ENCODE measurements at places on chromosomes 4 and X.

GRCh38 chr4:148787831-148788477, 345.7 kb upstream of the NR3C2 start:
- no peak for DNase-seq

DNA sequence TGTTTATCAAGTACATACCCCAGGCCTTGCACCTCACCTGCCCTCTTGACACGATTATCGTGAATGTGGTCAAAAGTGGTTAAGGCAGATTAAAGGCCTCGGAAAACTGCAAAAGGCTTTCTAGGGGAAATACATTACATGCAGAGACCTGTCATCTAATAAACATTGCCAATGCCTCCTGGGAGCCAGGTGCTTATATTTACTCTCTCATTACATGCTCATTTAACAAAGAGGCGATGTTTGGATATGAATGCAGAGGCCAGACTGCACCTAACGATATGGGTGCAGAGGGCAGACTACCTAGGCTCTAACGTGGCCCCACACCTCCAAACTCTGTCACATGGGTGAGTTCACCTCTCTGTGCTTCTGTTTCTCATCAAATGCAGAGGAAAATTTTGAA, 14.5 kb downstream of the CRMP1 start:
- DNase-seq: no peak

- no peak for DNase-seq
Measured at GRCh38 chr4:73836373-73837279, at the start of gene CXCL6. Gene CXCL6 (plus strand): TSS chr4:73836678. CDS start chr4:73836751, 73 bp downstream.

- DNase-seq: no peak
Measured at GRCh38 chrX:103932133-103932532, 30.3 kb upstream of the TMSB15B start.

GRCh38 chr4:187124331-187124730, 400.7 kb upstream of the FAT1 start:
- no peak for DNase-seq

All from GM18507 (cell line).